ENCODE measurements at places on chromosomes 3 and 15. TPM values are rescaled to one million over a fixed set of nuclear protein-coding genes. Genes with fewer than 3 reads are reported as not detected.

CHCHD4 gene
- 7.6 TPM for total RNA-seq

DNA sequence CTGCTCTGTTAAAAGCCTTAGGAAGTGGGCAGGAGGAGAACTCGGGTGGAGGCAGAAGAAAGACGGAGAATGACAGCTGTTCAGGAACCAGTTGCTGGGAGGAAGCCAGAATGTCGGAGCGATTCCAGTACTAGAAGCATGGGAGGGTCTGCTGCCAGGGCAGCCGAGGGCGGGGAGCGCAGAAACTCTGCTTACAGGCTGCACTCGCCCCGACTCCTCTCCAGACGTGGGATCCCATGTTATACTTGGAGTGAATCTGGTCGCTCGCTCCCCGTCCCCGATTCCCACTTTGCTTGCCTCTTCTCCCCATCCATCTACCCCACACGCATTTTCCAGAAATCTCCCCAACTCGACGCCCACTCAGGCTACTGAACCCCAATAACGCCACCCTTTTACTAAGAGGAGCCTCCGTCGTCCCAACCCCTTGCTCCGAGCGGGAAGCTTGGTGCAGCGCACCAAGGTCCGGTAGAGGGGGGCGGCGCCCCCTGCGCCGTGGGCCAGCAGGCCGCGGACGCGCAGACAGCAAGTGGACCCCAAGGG, 665 bp downstream of the GATM start:
- DNase-seq, result peak; percentile 41

IL17RE gene
- 0.56 TPM for total RNA-seq

DNA sequence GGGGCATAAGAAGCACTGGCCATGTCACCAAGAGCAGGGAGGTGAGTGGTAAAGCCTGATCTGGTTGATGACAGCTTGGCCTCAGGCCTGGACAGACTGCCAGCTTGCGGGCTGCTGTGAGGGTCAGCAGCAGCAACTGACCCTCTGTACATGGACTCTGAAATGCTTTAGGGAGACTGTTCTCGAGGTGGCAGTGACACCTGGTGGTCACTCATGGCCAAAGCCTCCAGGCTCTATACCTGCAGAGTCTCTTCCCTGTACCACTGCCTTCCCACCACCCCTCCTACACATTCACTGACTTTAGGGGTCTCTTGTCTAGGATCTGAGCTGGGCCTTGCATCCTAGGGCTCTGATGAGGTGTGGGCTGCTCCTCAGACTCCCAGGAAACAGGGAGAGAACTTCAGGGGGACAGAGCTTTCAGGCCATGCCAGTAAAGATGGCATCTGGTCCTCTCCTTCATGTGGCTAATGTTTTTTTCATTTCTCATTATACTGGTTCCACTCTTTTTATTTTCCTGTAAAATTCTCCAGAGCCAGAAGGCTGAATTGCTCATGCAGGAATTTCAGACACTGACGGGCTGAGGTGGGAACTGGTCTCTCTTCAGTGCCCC, 17.2 kb upstream of the TIMP4 start:
- DNase-seq, result peak; percentile 79

DNA sequence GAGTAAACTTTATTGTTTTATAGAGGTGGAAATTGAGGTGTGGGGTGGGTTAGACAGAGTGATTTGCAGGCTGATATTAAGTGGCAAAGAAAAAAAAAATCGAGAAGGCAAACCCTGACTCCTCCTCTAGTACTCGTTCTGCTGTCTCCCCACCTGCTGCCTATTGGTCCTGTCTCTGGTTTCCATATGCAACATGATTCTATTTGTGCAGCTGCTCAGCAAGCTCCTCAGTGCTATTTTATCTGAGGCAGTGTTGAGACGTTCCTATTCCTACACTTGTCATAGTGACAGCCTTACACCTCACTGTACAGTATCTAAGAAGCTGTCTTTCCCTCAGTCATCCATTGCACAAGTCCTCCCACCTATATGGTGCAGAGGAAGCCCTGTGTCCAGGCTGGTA, 45.1 kb downstream of the RSL24D1 start:
- no peak for DNase-seq

ACTRT3 gene
- 0.31 TPM for total RNA-seq

FBXO40 gene
- total RNA-seq, result not detected

DNA sequence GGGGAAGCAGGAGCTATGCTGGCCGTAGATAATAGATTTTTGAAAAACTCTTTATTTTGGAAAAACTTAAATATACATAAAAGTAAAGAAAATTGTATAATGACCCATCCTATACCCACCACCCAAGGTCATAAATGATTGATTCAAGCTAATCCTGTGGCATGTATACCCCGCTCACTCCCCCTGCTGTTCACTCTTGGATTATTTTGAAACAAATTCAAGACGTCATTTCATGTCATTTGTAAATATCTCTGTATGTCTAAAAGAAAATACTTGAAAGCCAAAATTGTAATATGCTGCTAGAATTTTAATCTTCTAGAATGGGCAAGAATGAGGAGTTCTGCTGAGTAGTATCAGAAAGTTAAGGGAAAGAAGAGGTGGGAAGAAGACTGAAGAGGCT, 241.7 kb downstream of the FEZF2 start:
- DNase-seq, result peak; percentile 22
